ENCODE measurements at places on chromosomes 3 and 15.

DNA sequence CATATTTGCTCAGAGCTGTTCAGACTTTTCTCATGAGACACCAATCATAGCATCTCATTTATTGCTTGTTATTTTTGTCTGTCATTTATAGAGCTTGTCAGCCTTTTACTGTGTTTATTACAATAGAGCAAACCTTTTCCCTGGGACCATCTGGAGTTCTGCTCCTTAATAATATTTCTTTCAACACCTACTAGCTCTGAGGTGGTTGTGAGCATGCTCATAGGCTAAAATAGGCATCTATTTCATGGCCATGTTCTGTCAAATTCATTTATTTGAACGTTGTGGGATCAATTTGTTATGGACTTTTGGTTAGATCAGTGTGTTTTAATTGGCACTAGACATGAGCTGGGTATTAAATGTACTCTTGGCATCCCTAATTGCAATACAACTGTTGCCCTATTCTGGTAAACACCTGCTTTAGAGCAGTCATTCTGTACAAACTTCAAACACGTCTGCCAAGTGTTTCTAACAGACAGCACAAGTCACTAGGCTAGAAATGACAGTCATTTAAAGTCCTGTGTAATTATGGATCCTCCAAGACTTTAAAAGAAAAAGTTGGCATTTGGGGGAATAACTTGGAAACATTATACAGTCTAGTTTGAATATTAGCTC is 766.3 kb downstream of the ZNF385D start:
- DNase-seq: no peak

DNA sequence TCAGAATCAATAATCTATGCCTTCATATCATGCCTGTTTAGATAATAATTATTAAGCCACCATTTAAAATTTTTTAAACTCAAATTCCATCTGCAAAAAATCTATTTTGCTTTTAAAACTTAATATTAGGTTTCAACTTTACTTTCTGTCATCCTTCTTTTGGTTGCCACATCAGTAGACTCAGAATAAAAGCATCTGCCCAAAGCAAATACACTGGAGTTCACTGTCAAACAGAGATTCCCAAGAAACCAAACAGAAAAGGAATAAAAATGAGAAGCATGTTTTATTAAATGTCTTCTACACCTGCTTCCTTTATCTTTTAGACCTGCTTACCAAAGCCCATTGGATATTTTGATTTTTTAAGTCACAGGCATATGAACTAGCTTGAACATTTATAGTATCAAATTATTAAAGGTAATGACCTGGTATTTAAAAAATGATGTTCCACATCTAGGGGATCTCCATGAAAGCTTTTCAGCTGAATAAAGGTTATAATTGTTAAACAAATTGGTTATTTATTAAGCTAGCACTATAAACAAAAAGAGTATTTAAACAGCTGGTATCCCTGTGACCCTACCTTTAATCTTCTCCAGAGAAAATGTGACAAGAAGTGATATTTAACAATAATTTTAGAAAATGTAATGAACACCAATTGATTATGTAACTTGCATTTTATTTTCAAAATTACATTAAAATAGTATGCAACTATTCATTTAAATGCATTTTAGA is 62.5 kb downstream of the ALCAM start:
- no peak for DNase-seq

DNA sequence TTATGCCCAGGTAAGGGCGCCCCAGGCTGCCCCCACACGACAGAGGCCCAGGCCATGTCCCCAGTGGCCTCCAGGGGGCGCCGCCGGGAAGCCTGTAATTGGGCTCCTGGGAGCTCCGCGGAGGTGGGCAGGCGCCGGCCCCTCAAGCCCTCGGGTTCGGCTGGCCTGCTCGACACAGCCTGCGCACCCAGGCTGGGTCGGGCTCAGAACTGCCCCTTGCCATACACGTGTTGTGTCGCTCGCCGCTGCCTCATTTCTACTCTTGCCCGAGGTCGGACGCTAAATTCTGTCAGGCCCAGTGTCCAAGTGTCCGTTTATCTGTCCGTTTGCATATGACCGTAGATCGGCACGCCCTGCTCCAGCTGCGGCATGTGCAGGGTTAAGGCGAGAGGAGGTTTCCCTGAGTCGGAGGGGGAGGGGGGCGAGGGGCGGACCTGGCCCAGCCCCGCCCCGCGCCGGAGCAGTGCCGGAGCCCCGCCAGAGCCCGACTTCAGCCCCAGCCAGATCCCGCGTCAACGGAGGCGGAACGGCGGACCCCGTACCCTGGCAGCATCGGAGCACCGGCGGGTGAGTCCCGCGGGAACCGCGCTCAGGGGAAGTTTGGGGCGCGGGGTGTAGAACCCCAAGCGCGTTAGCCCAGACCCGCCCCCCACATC is at the start of gene KLHDC8B:
Gene KLHDC8B, plus strand, starts transcription at position 480 of the 656 bp plus-strand sequence. CDS start 1,172 bp downstream, outside the sequence.
- peak; percentile 94 for DNase-seq

DNA sequence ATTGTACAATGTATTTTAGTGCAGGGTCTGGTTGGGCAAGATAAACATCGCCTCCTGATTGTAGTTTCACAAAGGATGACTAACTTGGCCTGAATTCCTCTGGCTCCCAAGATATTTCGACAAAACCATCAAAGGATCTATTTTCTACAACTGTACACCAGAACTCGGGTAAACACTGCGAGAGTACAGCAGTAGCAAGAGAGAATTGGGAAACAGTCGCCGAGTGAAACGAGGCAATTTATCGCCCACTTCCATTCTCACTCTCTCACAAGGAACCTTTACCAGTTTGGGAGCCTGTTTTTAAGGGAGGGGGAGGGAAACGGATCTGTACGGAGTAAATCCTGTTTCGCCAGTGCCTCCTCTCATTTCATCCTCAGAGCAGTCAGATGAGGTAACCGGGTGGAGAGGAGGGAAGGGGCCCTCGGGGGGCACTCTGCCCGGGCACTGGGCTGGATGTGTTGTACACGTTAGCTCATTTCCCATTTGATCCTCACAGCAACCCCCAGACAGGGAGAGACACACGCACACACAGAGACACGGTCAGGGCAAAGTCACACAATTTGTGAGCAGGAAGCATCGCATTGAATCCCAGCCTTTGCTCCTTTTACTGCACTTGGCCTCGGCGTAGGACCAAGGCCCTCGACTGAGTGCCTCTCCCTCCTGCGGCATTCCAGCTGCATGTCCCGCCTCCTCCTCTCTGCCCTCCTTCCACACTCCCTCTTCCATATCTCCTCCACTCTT is 120.1 kb downstream of the LIPC start:
- no peak for DNase-seq

- DNase-seq: no peak
Measured at GRCh38 chr3:46659285-46659684, 34.2 kb downstream of the ALS2CL start.

GRCh38 chr15:33699691-33700447 is 268.4 kb upstream of the CHRM5 start:
- DNase-seq: no peak

DNA sequence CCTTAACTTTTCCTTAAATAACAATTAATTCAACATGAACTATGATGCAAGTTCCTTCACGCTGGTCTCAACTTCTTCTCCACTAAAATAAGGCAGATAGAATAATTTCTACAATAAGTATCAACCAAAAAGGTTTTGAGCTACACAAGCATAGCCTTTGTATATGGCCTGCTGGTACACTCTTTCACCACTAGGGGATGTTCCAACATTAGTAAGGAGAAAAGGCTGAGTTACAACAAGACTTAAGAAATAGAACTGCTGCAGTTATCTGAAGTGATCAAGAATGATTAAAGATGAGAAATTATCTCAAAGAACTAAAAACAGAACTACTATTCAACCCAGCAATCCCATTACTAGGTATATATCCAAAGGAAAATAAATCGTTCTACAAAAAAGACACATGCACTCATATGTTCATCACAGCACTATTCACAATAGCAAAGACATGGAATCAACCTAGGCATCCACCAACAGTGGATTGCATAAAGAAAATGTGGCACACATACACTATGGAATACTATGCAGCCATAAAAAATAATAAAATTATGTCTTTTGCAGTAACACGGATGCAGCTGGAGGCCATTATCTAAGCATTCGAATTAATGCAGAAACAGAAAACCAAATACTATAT is 14.4 kb downstream of the ATP13A3 start:
- no peak for DNase-seq

DNA sequence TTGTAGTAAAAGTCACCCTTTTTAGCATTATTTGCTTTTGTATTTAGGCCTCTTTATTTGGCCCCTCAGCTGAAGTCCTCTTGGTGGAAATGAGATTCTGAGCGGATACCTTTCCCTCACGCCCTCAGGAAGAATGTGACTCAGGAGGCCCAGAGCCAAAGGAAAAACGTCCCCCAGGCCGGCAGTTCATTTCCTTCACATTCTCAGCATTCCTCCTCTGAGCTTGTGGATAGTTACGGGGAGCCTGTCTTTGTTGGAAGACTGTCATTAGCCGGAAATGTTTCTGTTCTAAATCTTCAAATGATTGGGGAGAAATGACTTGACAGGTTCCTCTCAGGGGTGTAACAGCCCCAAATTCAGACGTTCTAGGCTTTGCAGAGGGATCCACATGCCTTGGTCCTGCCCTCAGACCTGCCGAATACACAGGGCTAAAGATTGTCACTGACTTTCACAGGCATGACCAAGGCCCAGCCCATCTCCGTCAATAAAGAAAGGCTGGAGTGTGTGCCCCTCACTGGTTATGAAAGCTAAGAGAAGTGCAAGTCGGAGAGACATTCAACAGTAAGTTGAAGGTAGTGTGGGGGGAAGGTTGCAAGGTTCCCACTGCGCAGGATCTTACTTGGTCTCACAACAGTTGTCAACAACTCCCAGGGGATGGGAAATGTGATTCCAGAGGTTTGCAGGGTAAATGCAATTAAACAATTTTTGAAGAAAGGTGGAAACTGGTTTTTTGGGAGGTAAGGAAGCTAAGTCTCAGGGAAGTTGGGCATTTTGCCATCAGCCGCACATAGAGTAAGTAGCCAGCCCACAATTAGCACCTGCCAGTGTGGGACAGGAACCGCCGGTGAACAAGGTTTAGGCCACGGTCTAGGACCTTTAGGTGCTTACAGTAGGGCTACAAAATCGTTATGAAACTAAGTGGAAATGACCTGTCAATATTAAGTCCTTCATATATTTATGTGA is 39.7 kb upstream of the MYZAP start:
- no peak for DNase-seq

- no peak for DNase-seq
Measured at GRCh38 chr3:148903022-148903442, 37.9 kb downstream of the CPA3 start.

GRCh38 chr3:31561891-31562290 is 29.2 kb downstream of the STT3B start:
- DNase-seq: no peak

DNA sequence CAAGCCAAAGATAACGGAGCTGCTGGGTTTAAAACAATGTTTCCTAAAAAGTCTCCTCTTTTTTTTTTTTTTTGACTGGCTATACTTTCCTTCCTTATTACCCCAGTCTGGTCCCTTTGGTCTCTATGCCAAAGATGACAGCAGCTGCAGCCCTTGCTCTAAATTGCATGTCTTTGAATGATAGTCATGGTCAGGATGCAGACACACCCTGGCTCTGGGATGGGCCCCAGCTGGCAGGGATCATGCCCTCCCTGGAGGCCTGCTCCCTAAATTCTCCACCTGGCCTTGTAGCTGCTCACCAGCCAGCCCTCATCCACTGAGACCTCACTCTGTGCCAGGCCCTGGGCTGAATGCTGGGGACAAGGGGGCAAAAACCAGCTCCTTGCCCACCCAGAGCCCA is 95.8 kb downstream of the MESD start:
- DNase-seq: no peak

GRCh38 chr3:134978658-134979057 is 183.6 kb downstream of the EPHB1 start:
- no peak for DNase-seq

GRCh38 chr3:98593046-98593936 is at the start of gene CPOX:
CPOX (minus strand) TSS chr3:98593611; CDS start chr3:98593504, 107 bp downstream.
- DNase-seq: peak; percentile 39

DNA sequence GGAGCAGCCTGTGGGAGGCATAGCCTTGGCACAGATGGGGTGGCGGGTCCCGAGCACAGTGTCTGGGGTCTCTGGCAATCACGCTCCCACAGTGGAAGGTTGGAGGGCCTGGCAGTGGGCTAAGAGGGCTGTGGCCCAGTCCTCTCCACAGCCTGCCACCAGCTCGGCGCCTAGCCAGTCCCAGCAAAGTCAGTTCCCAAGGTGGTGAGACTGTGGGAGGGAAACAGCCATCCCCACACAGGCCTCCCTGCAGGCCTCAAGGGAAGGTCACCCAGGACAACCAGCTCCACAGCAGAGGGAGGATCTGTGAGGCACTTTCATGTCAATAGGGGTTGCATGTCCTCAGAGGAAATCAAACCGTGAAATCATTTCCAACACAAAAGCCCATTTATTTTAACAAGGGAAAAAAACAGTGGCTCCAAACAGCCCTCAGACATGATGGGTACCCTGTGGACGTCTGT is 27.6 kb upstream of the LIMD1 start:
- no peak for DNase-seq

- no peak for DNase-seq
Measured at GRCh38 chr15:40251486-40252140, 12.8 kb downstream of the PAK6 start.

- no peak for DNase-seq
Measured at GRCh38 chr3:161991901-161992540, 495.4 kb downstream of the OTOL1 start.

- DNase-seq: no peak
Measured at GRCh38 chr3:56781762-56782161, 20.0 kb downstream of the ARHGEF3 start.

- no peak for DNase-seq
Measured at GRCh38 chr3:158379517-158379916, 191.5 kb upstream of the MLF1 start.

- DNase-seq: no peak
Measured at GRCh38 chr3:184765047-184765729, 46.8 kb upstream of the VPS8 start.

DNA sequence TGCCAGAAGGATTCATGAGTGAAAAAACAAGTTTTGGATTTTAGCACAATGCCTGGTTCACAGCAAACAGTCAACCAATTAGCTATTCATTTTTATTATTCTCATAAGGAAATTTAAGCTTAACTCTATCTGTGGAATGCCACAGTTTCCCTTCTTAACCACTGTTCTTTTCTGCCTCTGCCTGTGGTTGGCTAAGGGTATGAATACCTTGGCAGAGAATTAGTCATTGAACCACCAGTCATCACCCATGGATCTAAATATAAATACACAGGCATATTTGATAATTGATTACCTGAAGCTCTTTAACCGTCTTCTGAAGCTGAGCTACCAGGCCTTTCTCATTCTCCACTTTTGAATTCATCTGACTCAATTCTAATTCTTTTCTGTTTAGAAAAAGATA is 79.9 kb downstream of the MYH15 start:
- DNase-seq: no peak

- DNase-seq: no peak
Measured at GRCh38 chr15:98856532-98856907, 151.1 kb downstream of the PGPEP1L start.

DNA sequence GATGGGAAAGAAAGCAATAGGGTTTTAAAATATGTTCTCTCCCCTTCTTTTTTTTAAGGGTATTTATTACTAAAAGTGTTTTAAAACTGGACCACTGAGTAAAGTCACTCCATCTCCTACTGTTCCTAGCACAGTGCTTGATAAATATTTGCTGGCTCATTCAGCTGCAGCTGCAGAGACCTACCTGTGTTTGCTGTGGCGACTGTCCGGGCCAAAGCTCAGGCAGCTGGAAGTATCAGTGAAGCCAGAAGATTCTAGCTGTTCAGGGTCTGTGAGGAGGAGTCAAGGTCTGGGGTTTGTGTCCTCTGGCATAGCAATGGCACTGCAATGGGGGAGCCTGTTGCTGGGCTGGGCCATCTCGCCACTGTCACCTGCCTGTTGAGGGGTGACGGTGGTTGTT is 109.9 kb downstream of the RPLP1 start:
- no peak for DNase-seq

Measured in D721Med (cell line).